ENCODE measurements at places on chromosomes 6 and 20.

DNA sequence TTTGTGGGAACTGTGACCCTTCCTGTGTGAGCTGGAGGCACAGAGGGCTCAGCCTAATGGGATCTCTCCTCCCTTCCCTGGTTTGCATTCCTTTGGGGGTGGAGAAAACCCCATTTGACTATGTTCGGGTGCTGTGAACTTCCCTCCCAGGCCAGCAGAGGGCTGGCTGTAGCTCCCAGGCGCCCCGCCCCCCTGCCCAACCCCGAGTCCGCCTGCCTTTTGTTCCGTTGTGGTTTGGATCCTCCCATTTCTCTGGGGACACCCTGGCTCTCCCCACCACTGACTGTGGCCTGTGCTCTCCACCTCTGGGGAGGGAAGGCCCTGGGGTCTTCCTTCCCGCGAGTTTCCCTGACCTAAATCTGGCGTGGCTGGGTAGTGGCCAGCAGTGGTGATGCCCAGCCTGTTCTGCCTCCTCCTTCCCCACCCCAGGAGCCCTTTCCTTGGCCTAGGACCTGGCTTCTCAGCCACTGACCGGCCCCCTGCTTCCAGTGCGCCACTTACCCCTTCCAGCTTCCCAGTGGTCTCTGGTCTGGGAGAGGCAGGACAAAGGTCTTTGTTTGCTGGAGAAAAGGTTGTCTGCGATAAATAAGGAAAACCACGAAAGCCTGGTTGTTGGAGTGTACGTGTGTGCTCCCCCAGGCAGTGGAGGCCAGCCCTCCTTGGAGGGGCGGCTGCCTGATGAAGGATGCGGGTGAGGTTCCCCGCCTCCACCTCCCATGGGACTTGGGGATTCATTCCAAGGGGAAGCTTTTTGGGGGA lies 4.9 kb downstream of the VEGFA start:
- DNase-seq: peak; percentile 46

- DNase-seq: no peak
These were observed 267.1 kb upstream of the SGK1 start for GRCh38 chr6:134584847-134585516.

GRCh38 chr6:44606504-44606903 lies 219.0 kb downstream of the CDC5L start:
- DNase-seq: no peak

DNA sequence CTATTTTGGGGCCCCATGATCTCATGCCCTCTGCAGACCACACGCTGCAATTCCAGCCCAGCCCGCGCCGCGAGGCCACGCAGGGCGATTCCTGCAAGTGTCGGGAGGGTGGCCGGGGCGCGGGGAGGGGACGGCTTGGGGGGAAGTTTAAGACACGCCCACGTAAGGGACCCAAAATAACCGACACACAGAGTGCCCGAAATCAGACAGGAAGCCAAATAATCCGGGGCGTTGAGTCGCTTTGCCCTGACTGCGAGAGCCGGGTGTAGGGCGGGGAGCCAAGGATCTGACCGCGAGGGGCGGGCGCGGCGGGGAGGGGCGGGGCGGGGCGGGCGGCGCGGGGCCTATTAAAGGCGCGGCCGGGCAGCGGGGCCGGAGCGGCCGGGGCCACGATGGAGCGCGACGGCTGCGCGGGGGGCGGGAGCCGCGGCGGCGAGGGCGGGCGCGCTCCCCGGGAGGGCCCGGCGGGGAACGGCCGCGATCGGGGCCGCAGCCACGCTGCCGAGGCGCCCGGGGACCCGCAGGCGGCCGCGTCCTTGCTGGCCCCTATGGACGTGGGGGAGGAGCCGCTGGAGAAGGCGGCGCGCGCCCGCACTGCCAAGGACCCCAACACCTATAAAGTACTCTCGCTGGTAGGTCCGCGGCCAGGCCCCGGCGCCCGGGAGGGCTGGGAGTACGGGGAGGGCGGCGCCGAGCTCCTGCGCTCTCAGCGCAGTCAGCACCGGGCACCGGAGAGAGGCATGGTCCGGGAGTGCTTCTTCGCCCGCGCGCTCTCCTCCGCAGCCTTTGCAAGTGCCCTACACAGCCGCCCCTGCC lies at the start of gene ENPP1:
ENPP1 (plus strand) TSS at position 377 of the 816 bp plus-strand sequence; CDS start at position 393, 16 bp downstream.
- peak; percentile 5 for DNase-seq

GRCh38 chr20:46200582-46201570 lies 82.8 kb downstream of the CD40 start:
- no peak for DNase-seq

- no peak for DNase-seq
These were observed 987 bp downstream of the ADISSP start for GRCh38 chr20:3766422-3767109.

DNA sequence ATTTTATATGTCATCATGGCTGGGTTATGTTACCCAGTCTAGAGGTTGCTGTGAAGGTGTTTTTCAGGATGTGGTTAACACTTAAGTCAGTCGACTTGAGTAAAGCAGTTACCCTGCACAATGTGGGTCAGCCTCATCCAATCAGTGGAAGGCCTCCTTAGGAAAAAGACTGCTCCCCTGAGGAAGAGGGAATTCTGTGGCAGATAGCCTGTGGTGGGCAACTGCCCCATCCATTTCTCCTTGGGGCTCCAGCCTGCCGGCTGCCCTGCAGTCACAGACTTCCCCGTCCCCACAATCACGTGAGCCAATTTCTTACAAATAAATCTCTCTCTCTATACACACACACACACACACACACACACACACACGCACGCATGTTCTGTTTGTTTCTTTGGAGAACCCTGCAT lies 34.5 kb upstream of the MPC1 start:
- DNase-seq: peak; percentile 39

DNA sequence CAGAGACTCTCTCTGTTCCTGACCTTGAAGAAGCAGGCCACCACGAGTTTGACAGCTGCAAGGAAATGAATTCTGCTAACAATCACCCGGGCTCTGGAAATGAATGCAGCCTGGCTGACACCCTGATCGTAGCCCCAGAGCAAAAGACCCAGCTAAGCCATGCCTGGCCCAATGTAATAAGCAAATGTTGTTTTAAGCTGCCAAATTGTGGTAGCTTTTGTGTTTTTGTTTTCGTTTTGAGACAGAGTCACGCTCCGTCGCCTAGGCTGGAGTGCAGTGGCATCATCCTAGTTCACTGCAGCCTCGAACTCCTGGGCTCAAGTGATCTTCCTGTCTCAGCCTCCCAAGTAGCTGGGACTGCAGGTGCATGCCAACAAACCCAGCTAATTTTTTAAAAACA lies 3.3 kb upstream of the OXT start:
- DNase-seq: no peak

- DNase-seq: no peak
These were observed 69.4 kb downstream of the PSMG4 start for GRCh38 chr6:3328145-3328544.

DNA sequence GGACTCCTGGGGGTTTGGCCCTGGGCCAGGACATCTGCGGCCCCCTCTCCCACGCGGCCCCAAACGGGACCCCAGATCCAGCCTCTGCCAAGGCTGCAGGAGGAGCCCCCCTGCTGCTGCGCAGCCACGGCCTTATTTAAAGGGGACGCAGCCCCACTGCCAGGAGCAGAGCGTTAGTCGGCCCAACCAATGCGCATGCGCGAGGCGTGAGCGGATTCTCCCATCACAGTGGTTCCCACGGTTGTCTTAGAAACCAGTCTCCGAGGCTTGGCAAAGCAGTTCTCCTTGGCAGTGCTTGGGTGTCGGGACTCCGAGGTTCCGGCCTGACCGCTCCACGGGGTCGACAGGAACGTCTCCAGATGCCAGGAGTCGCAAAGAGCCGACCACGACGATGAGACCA lies 288.3 kb upstream of the ZNF337 start:
- DNase-seq: peak; percentile 37

GRCh38 chr6:125129354-125129753 lies 24.2 kb upstream of the TPD52L1 start:
- no peak for DNase-seq

GRCh38 chr6:100103194-100103593 lies 109.2 kb upstream of the MCHR2 start:
- DNase-seq: no peak

GRCh38 chr6:116887168-116887567 lies 10.1 kb downstream of the RFX6 start:
- no peak for DNase-seq

DNA sequence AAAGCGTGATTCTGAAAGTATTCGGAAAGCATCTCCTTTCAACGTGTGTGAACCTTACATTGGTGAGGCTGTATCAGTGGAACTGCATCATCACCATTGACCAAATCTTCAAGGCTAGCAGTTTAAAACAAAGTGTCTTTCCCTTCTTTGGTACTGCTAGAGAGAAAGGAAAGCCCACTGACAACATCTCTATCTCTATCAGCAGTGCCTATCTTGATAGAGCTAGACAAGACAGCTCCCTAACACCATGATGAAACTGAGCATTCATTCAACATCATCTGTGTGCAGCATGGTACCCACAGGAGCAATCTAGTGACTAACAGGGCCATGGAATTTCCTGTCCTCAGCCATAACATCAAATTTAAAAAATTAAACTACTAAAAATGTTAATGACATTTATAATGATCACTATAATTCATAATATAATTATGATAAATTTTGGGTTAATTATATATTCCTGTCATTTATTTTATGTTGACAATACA lies 31.5 kb upstream of the EDN1 start:
- DNase-seq: no peak

GRCh38 chr20:61803416-61803914 lies 262.2 kb downstream of the TAF4 start:
- DNase-seq: no peak

DNA sequence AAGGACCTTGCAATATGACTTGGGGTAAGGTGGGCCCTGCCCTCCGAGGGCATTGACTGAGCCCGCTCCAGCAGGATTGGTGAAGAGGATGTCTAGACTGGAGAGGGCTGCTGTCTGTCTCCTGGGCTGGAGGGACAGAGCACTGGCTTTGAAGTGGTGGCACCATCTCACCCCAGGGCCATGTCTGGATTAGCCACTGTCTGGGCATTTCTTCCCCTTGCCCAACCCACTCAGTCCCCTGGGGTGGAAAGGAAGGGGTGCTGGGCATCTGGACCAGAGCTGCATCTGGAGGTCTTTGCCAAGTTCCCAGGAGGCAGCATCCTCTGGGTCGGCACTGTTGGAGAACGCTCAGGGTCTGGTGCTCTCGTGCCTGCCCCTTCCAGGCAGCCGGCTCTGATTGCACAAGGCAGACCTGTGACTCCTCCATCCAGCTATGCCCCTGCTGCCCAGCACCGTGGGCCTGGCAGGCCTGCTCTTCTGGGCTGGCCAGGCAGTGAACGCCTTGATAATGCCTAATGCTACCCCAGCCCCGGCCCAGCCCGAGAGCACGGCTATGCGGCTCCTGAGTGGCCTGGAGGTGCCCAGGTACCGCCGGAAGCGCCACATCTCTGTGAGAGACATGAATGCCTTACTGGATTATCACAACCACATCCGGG lies at the start of gene R3HDML:
R3HDML (plus strand) TSS at position 319 of the 656 bp plus-strand sequence; CDS start at position 434, 115 bp downstream.
- DNase-seq: no peak

GRCh38 chr20:35271904-35272303 lies 6.0 kb downstream of the MMP24OS start:
- DNase-seq: no peak

DNA sequence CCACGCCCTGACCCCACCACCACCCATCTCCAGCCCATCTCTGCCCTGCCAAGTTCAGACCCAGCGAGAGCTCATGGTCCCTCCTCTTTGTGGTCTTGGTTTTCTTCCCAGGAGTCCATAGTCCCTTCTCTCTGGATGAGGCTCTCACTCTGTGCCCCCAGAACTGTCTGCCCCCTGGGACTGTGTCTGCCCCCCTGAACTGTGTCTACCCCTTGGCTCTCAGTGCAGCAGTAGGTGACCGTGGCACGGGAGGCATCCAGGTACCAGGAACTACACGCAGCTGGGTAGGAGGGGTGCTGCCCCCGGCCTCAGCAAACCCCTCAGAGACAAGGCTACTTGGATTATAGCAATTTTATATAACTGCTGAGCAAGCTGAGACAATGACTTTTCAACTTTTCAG lies 23.6 kb downstream of the PRR18 start:
- no peak for DNase-seq

- no peak for DNase-seq
These were observed 2.5 kb downstream of the BMP5 start for GRCh38 chr6:55872866-55873265.

- DNase-seq: no peak
These were observed 38.4 kb downstream of the VSTM2L start for GRCh38 chr20:37941332-37941731.

- no peak for DNase-seq
These were observed 2.8 kb upstream of the HTR1B start for GRCh38 chr6:77466055-77466450.

GRCh38 chr20:35497320-35497719 lies 32.1 kb downstream of the C20orf173 start:
- DNase-seq: no peak

DNA sequence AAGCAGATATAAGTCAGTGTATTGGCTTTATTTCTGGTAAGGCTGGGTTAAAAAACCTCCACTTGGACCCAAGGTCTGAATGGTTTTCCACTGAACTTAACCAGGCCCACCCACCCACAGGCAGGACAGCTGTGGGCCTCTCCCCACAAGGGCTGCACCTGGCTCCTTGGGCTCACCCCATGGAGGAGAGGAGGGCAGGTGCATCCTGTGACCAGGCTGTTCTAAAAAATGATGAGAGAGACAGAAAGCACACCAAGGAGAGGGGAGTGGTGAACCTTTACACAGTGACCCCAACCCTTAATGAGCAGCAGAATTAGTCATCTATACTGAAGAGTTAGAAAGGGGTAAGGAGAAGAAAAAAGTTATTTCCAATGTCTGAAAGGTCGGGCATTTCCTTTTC lies 34.5 kb upstream of the DUSP22 start:
- DNase-seq: no peak

DNA sequence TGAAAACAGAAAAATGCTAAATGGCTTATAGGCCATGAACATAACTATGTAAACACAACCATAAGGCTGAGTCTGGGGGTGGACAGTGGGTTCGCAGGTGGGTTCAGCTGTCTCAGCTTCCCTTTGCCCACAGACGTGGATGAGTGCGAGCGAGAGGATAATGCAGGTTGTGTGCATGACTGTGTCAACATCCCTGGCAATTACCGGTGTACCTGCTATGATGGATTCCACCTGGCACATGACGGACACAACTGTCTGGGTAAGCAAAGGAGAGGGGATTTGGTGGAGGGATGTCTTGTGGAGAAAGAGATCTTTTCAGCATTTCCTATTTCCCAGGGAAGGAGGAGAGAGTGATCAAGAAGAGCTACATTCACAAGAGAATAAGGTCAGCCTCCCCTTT lies 14.7 kb downstream of the SCUBE3 start:
- no peak for DNase-seq

- no peak for DNase-seq
These were observed 52.5 kb upstream of the COL21A1 start for GRCh38 chr6:56299916-56300315.
